ENCODE measurements at places on chromosomes 6 and 20.

DNA sequence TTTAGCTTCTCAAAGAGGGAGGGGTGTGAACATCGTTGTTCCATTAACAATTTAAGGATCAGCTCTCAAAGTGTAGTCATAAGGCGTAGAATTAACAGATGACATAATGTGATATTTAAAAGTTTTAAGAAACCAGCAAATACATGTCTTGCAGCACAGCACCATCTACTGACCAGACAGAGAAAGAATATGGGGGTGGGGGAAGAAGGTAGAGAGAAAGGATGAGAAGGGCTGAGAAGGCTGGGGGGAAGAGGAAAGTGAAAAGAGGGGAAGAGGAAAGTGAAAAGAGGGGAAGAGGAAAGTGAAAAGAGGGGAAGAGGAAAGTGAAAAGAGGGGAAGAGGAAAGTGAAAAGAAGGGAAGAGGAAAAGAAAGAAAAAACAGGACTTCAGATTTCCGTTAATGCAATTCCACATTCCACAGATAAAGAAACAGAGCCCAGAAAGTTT, 80.9 kb downstream of the HAO1 start:
- peak; percentile 22 for DNase-seq

DNA sequence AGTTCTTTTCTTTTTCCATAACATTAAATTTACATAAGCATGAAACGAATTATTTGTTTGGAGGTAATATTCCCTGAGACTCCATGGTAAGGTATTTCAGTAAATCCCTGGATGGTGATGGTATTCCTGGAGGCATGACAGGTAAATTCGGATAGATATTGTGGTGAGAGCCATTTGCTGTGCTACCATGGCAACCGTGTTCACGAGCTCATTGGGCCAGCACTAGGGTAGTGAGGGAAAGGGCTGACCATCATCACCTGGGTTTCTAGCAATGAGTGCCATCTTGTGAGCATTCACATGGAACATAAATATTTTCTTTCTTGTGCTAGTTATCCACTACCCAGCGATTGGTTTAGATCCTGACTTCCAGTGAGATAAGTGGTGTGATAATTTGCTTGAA, 51.9 kb upstream of the GNRH2 start:
- no peak for DNase-seq

DNA sequence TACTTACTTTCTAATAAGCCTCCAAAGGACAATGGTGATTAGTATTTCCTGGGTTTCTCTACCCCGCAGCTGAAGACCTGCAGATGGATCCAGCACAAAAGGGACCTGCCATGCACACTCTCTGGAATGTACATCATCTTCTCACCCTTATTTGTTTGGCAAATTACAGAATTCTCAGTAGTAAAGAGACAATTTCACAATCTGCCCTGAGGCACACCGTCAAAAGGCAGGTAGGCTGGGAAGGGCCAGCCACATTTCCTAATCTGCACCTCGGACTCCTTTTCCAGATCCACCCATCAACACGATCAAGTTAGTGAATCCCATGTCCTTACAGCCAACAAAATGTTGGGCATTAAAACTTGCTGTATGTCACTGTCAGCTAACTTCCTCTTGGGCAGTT, 4.9 kb downstream of the OVOL2 start:
- no peak for DNase-seq

GRCh38 chr6:30312676-30313321, 13.9 kb upstream of the TRIM39 start:
- no peak for DNase-seq

DNA sequence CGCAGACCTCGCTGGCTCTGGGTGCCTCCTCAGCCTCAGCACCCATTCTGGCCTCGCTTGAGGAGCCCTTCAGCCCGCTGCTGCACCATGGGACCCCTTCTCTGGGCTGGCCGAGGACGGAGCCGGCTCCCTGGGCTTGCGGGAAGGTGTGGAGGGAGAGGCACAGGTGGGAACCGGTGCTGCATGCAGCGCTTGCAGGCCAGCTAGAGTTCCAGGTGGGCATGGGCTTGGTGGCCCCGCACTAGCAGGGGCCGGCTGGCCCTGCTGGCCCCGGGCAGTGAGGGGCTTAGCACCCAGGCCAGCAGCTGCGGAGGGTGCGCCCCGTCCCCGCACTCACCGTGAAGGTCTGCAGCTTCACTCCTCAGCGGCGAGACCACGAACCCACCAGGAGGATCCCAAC, 30.4 kb downstream of the DEFB114 start:
- DNase-seq = no peak

GRCh38 chr20:11847827-11848226, 69.9 kb upstream of the BTBD3 start:
- no peak for DNase-seq

- DNase-seq = no peak
These were observed 1.4 kb upstream of the POU3F2 start for GRCh38 chr6:98833057-98833306.

DNA sequence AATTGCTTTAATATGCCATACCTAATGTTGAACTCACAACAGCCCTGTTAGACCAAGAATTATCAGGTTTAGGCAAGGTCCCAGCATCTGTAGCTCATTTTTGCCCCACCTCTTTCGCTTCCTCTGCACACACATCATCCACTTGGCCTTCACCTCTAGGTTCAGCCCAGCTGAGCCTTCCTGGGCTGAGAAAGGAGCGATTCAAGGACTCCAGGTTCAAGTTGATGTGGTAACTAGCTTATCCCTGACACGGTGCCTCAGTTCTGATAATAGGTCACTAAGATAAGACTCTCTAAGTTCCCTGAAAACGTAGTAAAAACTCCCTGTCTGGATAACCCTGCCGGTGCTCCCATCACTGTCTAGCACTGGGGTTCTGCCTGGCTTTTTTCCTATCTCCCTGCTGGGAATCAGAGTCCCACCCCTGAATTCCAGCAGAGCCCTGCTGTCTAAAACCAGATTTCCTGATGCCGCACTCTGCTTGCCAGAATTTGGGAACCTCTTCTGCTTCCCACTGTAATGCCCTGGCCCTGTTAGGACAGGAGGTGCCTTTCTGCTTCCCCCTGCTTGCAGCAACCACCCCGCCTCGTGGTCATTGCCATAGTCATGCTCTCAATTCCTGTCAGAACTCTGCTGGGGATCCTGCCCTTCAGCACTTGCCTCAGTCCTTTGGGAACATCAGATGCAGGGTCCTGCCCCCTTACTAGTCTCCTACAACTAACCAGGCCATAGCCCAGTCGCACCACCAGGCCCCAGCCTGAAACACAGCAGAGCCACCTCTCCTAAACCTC, 47.6 kb downstream of the ALDH8A1 start:
- no peak for DNase-seq

GRCh38 chr6:87197547-87197946, 42.2 kb downstream of the ZNF292 start:
- DNase-seq = no peak

DNA sequence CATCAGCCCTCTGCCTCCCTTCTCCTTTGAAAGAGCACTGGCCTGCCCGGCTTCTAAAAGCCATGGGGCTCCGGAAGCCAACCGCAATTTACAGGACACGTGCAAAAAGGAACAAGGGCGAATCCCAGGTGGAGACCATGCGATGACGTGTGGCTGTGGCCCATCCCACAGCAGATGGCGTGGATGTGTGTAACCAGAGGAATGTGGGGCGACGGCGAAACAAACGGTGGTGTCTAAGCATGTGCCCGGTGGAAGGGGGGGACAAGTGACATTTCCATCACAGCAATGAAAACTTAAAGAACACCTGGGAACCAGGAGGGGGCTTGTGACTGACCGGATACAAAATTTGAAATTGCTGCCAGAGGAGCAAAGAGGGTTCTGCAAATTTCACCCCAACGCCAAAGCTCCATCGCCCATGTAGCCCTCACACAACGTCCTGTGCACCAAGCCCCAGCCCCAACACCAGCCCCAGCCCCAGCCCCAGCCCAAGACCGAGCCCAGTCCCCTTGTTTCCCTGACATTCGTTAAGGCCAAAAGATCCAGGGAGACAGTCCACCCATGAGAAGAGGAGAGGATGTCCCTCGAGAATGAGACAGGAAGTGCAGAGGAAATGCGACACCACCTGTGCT, 159.7 kb upstream of the ZNF337 start:
- DNase-seq = no peak

GRCh38 chr6:40380271-40380670, 206.9 kb downstream of the LRFN2 start:
- peak; percentile 7 for DNase-seq

DNA sequence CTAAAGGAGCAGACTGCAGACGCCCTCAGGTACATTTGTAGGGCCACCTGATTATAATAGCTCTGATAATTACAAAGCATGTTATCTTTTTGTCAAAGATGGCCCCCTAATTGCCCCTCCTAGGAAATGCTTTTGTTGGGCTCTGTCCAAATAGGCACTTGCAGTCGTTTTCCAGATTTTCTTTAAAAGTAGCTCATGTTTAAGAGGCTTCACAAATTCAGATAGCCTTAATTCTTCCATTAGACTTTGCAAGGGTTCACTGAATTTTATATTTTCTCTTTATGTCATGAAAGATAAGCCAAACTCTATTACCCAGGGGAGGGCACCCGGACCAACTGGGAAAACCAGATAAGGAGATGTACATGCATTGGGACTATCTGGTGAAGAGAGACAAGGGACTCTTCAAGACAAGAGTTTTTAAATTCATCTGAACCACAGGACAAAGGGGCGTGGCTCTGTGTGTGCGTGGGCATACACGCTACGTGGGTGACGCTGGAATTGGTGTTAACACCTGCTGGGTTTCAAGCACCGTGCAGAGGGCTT, 95.6 kb downstream of the TOX2 start:
- DNase-seq = no peak

DNA sequence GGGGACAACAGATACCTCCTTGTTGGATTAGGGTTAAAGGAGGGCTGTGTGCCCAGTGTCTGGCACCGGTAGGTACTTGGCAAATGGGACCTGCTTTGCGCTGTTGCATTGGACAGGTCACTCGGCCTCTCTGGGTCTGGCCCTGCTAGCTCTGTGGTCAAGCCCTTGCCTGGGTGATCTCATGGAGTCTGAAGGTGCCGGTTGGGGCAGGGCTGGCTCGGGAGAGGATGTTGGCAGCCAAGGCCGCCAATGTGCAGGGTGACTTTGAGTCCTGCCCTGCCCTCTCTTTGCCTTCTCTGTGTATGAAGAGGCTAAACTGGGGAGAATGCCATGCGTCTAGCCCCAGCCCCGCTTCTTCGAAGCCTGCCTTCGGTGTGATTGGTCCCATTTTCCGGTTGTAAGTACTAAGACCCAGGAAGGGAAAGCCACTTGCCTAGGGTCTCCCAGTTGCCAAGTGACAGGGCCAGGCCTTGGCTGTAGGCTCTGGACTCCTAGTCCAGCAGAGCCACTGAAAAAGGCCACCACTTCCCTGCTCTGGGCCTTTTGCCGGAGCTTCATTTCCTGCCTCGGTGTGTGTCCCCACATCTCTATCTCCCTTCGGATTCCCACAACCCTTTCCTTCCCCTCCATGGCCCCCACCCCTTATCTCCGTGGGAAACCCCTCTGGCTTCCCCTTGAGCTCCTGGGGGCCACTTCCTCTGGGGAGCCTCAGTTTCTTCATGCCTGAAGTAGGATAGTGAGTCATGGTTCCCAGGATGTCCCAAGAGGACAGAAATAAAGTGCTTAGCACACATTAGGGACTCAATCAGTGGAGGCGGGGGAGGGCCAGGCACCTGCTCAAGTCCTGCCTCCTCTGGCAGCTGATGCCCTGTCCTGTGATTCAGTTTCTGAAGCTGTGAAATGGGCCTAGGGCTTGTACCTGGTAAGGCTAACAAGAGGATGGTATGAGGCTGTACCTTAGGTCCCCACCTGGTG, 3.9 kb downstream of the SRC start:
- DNase-seq = no peak

DNA sequence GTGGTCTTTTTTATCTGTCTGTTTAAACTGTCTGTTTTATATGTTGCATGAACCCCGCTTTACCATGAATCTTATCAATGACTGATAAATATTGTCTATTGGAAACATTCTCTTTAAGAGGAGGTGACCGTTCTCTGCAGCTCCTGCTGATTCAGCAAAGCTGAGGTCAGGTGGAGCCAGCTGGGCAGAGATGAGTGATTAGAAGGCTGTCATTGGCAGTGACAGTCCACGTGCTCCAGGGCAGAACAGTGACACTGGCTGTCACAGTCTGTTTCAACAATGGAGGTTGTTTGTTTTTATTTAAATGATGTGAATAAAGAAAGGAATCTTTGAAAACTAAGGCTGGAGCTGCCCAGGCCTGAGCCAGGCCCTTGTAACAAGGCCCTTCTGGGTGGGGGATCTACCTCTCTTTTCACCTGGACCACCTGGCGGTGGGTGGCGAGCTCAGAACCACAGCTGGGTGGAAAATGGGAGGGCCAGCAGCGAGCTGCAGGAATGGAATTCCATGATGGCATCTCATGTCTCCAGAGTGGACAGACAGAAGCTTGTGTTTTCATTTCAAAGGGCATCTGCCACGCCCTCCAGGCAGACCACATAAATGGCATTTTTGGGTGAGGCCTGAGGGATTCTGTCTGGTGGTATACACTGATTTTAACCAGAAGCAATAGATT, 12.6 kb downstream of the SYNJ2 start:
- no peak for DNase-seq

DNA sequence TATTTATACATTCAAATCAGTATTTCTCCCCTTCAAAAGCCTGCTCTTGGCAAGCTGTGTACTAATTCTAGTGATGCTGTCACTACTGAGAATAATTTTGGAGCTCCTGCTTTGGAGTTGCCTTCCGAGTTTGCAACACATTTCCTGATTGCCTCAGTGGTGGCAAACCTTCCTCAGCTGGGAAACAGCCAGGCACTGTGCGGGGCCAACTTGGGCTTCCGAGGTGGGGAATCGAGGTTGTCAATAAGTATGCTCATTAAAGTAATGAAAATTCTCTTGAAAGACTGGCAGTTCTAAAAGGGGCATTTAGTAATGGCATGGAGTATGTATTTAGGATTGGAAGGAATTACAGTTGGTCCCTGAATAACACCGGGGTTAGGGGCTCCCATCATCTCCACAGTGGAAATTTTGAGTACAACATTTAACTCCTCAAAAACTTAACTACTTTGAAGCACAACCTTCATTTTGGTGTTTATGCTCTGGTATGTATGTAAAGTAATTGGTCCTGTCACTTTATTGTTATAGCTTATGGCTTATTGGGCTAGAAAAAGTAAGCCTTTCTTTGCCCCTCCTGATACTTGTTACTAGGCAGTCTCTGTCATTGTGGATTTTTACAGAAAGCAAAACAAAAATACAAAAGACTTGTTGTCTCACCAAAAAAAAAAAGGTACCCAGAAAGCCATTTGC, 2.7 kb downstream of the PAQR8 start:
- DNase-seq = no peak

DNA sequence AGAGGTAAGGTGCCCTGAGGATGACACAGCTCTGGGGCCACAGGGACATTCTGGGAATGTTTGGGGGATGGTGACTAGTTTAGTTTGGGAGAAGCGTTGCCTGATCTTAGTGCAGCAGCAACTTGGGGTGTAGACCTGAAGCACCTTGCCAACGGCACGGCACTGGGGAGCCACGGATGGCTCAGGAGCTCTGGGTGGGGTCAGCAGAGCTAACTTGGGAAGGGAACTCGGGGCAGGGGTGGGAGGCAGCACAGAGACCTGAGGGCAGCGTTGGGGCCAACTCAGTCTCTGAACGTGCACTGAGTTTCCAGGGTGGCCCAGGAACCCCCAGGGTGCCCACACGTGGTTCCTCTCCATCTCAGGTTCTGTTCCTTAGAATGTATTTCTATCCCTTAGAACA, 14.9 kb downstream of the THBS2 start:
- no peak for DNase-seq

GRCh38 chr6:28586962-28587745, 61.5 kb downstream of the GPX5 start:
- DNase-seq = peak; percentile 65
